DMS153 (cell line): ENCODE measurements at places on chromosomes 6 and 20.

DNA sequence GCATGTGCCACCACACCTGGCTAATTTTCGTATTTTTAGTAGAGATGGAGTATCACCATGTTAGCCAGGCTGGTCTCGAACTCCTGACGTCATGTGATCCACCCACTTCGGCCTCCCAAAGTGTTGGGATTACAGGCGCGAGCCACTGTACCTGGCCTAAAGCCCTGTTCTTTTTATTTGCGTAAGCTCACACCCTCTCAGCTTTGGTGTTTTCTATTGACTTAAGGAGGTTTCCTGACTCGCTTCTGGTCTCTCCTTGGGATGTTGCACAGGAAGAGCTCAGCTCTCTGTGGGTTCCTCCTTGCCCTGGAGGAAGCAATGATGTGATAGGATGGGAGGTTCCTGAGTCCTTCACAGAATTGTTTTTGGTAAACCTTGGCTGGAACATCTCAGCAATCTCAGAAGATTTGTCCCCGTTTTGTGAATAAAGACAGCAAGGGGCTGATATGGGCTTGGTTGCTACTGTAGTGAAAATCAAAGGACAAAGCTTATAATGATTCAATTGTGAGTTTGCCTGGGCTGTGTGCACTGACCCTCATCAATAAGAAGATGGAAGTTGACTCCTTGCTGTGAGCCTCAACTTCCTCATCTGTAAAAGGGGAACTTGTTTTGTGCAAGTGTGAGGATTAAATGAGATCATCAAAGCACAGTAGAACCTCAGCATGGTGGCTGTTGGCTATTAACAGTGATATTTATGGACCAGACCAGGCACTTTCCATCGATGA is 27.0 kb downstream of the TOX2 start:
- DNase-seq: peak; percentile 78

DNA sequence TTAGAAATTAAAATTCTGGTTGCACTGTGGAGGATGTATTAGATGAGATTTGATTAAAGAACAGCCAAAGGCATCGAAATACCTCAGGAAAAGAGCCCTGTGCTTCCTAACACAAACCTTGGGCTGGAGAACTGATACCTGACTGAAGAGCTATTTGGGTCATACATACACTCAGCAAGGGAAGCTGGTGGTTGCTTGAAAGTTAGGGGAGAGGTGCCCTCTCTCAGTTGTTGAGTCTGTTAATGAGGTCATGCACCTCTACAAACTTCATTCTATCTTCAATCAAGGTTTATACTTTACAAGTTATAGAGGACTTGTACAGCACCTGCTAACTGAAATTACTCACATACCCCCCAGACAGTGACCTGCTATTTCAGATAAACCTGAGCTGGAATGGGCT is 25.5 kb downstream of the FAM184A start:
- no peak for DNase-seq

- no peak for DNase-seq
Observed at GRCh38 chr6:161033667-161034066, 42.1 kb downstream of the MAP3K4 start.

- no peak for DNase-seq
Observed at GRCh38 chr6:157996201-157996712, 14.6 kb downstream of the SYNJ2 start.

- DNase-seq: peak; percentile 57
Observed at GRCh38 chr6:138795809-138796603, at the start of gene ECT2L. Gene ECT2L (plus strand): TSS chr6:138796087. CDS start chr6:138813275, 17,188 bp downstream.

- DNase-seq: no peak
Observed at GRCh38 chr20:39904476-39905112, 784.4 kb downstream of the MAFB start.

DNA sequence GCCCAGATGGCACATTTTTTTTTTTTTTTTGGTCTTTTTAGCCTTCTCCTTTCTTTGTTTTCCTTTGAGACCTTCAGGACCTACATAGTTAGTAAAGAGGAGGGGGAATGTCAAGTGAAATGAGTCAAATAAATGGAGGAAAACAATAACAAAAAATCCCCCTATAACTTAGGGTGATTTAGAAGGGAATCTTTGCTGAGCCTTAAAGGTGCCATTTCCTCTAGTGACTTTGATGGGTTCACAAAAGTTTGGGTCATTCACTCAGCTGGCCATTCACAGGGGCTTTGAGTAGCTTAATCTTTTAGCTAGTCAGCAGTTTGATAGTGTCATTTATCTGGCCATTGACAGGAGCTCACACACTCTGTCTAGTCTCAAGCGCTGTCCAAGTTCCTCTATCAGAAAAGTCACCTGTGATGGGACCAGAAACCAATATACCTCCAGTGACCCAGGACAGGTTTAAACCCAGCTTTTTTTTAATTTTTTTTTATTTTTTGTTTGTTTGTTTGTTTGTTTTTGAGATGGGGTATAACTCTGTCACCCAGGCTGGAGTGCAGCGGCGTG is 275.1 kb upstream of the PRDM1 start:
- no peak for DNase-seq

DNA sequence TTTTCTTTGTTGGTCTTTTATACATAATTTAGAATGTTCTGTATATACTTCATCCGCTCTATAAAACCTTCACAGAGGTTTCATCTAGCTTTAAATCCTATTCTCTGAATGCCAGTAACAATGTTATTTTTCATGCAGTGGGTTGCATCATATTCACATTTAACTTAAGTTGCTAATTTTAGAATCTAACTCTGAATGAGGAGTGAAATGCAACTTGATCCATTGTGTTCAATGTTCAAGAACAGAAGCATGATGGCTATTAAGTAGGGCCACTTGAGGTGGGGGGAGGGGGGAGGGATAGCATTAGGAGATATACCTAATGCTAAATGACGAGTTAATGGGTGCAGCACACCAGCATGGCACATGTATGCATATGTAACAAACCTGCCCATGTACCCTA is 224.5 kb downstream of the NKAIN2 start:
- peak; percentile 52 for DNase-seq

- no peak for DNase-seq
Observed at GRCh38 chr6:158828807-158829206, 9.6 kb upstream of the EZR start.

GRCh38 chr6:35044761-35045421 is 96.2 kb downstream of the TCP11 start:
- DNase-seq: peak; percentile 79

- DNase-seq: no peak
Observed at GRCh38 chr6:156993713-156994112, 216.5 kb downstream of the ARID1B start.

GRCh38 chr6:138512609-138513008 is 13.3 kb upstream of the NHSL1 start:
- no peak for DNase-seq

- DNase-seq: no peak
Observed at GRCh38 chr6:66421570-66421969, 714.5 kb upstream of the EYS start.

DNA sequence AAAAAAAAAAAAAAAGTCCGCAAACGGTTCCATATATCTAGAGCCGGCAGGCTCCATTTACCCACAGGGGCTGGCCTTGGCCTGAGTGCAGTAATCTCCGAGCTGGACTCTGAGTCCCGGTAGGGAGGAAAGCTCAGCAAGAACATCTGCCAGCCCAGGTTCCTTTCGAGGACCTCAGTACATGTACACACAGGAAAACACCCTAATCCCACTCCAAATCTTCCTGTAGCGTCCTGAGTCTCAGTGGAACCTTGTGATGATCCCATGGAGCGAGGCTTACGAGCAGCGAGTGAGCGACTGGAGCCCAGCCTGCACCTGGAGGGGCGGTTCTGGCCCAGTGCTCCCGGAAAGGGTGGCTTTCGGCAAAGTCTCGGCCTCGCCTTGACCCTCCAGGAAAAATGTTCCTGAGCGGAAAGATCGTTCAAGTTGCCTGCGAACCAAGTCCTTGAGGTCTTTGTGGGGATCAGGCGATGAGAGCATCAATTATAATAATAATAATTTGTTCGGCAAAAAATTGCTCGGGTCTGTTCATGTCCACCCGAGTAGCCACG is 32.1 kb downstream of the PRSS16 start:
- no peak for DNase-seq

DNA sequence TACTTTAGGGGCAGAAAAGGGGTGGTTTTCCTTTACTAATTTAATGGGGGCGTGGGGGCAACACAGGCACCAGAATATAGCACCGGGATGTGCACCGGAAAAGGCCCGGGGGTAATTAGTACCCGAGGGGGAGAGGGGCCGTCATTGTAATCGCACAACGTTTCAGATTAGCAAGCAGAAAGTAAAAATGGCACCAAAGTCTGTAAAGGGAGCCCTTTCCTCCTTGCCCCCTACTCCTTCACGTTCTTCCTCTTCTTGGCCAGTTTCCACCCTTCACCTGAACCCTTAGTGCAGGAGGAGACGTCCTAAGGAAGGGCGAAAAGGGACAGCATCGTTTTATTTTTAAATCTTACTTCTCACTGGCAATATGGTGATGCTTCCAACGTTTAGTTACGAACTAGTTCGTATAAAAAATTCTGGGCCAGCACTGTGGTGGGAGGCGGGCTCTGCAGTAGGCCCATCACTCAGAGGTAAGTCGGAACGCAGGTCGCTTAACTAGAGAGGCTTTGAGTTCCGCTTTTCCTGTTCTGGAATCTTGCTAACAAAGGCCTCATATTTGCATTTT is 742 bp upstream of the CEP85L start:
- DNase-seq: no peak

DNA sequence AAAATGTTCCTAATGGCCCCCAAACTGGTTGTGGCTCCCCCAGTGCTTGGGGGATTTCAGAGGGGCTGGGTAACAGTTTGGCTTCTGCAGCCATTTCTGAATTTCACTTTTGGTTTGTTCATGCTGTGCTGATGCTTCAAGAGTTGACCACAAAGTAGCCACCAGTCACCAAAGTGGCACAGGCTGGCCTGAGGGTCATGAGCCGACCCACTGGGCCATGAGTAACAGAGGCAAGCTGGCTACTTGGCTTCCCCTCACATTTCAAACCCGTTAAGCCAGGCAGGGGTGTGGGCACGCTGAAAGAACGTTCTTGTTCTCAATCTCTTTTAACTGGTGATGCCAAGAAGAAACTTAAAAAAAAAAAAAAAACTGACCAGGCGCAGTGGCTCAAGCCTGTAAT is 15.1 kb upstream of the NXT1 start:
- no peak for DNase-seq

- DNase-seq: no peak
Observed at GRCh38 chr20:6866741-6867140, 99.3 kb downstream of the BMP2 start.

DNA sequence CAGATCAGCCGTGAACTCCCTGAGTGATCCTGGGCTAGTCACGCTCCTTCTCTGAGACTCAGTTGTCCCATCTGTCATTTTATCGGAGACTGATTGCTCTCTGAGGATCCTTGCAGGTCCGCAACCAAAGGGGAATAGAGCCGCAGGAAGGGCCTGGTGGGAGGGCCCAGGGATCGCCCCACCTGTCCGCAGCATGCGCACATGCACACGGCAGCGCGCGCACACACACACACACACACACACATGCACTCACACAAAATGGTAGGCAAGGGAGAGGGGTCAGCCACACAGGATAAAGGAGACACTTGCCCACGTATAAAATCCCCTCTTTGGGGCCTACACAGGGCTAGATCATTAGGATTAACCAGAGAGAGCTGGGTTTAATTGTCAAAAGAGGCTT is 95.6 kb upstream of the FOXP4 start:
- DNase-seq: no peak

DNA sequence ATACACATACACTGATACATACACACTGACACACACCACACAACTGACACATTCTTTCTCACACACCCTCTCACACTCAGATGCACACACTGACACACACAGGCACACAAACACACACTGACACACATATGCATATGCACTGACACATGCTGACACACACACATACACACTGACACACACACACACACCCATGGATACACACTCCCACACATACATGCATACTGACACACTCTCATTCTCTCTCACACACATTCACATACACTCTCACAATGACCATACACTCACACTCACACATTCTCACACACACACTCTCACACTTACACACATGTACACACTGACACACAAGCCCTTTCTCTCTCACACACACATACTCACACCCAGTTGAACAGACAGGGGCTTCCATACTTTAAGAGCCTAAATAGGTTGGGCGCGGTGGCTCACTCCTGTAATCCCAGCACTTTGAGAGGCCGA is 236.4 kb downstream of the LRFN2 start:
- DNase-seq: no peak

GRCh38 chr20:24649787-24650490 is 180.5 kb downstream of the SYNDIG1 start:
- no peak for DNase-seq

DNA sequence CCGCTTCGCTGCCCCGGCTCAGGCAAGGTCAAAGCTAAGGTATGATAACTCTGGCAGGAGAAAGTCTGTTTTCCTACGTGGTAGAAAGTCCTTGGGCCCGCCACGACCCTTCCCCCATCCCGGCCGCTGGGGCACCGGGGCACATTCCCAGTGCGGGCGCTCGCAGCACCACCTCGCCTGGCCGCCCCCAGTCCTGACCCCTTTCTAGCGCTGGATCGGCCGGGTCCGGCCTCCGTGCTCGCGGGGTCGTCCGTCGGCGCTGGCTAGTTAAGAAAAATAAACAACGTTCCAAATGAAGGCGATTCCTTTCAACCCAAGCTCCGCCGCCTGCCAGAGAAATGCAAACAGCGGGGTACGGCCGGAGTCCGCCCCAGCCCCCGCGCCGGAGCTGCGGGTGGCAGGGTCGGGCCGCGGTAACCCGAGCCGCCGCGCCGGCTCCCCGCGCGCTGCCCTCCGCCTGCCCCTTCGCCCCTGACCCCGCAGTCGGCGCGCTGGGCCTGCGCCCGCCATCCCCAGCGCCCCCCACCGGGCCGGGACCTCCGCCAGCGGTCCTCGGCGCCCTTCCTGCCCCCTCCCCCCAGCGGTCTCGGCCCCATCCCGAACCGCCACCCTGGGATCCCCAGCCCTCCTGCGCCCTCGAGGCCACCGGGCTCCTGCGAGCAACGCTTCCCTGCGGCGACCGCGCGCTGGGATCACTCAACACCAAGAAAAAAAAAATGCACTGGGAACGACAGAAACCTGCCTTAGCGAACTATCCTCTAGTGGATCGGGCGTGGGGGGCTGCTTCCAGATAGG is 37.6 kb downstream of the NCR2 start:
- DNase-seq: no peak

- no peak for DNase-seq
Observed at GRCh38 chr6:116280161-116280932, 617 bp upstream of the TSPYL1 start.

DNA sequence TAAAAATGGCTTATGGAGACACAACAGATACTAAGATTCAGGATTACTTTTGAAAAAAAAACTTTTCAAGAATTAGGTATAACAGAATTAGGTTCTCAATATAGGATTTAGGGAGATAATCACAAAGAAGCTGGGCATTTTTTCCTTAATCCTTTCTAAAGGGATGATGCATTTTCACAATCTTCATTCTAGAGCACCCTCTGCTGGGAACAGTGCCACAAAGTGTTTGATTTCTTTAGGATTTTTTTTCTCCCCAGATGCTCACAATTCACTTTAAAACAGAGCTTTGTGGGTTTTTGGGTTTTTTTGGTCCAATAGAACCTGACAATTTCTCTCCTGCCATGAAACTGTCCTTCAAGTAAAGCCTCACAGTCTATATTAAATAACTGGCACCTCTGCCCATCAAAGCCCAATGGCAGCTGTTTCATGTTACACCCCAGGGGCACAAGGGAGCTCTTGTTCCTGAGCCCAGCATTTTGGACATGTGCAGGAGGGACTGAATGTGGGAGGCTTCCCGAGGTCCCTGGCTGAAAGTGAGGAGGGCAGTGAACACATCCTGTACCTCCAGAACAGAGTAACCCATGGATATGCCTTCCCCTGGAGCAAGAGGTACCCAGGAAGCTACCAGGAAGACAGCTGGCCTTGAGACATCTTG is 39.7 kb downstream of the PREP start:
- no peak for DNase-seq

GRCh38 chr6:122476131-122476530 is 4.5 kb upstream of the SERINC1 start:
- no peak for DNase-seq
